ENCODE measurements at places on chromosomes 12 and 14.

DNA sequence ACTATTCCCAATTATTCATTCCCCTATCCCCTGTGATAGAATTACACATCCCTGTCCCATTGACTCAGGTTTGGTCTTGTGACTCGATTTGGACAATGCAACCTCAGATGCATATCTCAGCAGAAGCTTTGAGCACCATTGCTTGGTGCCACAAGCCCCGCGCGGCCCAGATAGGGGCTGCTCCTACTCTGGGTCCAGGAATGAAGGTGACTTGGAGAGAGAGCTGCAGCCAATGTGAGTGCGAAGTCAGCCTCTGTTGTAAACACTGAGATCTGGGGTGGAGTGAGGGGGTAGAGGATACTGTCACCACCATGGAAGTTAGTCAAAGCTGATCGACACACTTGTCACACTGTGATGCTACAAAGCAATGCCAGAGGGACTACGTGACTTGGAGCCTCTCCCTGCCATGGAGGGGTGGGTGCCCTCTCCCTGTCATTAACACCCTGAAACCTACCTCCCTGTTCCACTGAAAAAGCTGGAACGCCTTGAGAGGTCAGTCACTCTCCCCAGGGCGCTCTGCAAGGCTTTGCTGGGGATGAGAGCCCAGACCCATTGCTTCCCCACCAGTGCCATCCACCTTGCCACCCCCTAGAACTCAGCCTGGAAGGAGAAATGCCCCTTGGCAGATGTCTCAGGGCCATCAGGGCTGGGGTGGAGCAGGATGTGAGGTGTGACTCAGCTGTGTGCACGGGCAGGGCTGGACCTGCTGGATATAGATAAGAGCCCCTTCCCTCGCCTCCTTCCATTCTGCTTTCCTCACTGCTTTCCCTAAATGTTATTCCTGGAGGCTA is 6.6 kb upstream of the PLEK2 start:
- DNase-seq = no peak

DNA sequence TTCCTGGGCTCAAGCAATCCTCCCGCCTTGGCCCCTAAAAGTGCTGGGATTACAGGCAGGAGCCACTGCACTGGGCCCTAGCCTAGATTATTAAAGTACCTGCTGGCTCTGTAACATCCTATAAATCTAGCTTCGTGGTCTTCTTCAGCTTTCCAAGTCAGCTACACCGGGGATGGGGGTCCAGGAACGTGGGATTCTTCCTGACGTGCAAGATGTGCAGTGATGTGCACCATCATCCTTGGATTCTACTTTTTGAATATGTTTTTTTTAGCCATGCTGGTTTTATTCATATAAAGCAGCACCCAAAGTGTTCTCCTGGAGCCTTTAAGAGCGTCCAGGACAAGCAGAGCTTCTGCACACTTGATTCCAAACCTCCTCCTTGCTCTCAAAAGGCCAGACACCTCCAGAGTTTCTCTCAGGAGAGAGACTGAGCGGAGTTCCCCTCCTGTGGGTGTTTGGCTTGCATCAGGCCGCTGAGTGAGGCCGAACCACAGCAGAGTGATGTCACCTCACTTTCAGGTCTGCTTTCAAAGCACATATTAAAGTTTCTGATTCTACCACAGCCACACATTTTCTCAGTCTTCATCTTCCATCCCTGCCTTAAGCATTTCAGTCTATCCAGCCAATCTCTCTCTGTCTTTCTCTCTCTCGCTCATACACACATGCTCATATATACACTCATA is 33.4 kb downstream of the VCPKMT start:
- peak; percentile 71 for DNase-seq

DNA sequence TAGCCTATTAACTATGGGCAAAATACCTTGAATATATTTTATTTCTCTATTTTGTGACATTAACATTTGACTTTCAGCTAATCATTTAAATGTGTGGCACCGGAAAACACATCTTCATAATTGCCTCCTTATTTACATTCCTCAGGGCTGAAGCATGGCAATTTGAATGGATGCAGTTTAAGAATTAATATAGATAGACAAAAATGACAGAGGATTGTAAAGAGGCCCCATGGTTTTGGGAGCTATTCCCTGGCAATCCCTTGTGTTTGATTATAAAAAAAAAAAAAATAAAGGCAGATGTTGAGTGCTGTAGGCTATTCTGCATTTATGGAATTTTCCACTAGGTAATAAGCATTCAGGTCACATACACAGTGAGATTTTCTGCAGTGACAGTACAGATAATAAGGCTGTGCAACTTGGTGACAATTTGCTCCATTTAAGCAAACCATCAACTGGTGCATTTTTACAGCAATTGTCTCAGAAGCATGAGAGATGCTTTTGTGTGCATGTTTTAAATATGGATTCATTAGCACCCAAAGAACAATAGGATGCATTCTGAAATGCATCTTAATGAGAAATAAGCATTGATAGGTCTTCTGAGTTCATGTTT is 123.2 kb upstream of the SLC38A4 start:
- DNase-seq = no peak

- no peak for DNase-seq
Observed at GRCh38 chr12:75771023-75771422, 259.6 kb upstream of the KRR1 start.

- DNase-seq = no peak
Observed at GRCh38 chr12:132804426-132804861, 24.2 kb downstream of the GOLGA3 start.

DNA sequence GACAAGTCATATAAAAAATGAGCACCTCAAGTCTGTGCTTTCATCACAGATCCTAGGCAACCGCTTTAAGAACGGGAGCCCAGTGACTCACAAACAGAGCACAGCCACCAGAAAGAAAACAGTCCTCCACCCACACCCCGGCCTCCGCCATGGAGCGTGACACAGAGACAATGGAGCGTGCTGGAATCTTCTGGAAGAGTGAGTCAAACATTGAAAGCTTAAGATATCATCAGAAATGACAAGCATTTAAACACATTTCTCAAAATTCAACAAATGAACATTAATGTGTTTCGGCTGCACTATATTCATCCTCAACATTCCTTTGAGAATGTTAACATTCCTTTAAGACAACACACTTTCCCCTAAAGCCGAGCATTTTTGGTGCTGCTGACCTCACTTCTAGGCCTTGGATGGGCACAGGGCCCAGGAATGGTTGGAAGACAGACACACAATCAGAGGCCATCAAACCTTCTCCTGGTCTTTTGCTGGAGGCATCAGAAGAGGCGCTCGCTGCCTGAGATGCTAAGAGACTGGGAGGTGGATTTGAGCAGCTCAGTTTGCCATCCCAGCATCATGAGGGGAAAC is 23.6 kb upstream of the TMEM132D start:
- no peak for DNase-seq

Measured in GM19239 (cell line).